ENCODE measurements at places on chromosomes 6 and 20.

DNA sequence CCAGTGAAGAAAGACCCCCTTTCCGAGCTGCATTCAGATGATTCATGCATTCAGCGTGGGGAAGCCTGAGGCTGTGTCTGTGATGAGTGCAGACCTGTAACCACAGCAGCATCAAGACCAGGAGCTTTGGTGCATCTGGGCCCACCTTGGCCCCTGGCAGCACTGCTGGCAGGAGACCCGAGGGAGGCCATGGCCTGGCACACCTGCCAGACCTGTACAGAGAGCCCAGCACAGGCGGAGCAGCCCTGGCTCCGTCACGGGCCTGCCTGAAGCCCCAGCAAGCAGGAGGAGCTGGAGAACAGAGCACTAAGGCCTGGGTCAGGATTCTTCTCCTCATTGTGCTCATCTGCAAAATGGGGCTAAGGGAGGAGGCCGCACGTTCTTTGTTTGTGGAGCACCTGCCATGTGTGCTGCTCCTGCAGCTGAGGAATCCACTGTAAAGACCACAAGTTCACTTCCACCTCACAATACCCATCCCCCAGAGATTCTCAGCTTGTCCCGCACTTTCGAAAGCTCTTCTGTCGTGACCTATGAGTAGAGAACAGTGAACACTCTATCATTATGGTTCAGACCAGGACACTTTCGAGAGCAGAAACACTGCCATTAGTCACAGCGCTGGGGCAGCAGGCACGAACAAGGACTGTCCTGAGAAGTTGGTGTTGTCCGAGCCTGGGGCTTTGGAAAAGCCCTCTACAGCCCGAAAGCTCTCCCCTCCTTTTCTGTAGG is 144.4 kb upstream of the CST7 start:
- no peak for DNase-seq

- no peak for DNase-seq
Observed at GRCh38 chr6:56475736-56476457, 166.8 kb downstream of the DST start.

- no peak for DNase-seq
Observed at GRCh38 chr6:148925701-148926100, 178.9 kb downstream of the UST start.

DNA sequence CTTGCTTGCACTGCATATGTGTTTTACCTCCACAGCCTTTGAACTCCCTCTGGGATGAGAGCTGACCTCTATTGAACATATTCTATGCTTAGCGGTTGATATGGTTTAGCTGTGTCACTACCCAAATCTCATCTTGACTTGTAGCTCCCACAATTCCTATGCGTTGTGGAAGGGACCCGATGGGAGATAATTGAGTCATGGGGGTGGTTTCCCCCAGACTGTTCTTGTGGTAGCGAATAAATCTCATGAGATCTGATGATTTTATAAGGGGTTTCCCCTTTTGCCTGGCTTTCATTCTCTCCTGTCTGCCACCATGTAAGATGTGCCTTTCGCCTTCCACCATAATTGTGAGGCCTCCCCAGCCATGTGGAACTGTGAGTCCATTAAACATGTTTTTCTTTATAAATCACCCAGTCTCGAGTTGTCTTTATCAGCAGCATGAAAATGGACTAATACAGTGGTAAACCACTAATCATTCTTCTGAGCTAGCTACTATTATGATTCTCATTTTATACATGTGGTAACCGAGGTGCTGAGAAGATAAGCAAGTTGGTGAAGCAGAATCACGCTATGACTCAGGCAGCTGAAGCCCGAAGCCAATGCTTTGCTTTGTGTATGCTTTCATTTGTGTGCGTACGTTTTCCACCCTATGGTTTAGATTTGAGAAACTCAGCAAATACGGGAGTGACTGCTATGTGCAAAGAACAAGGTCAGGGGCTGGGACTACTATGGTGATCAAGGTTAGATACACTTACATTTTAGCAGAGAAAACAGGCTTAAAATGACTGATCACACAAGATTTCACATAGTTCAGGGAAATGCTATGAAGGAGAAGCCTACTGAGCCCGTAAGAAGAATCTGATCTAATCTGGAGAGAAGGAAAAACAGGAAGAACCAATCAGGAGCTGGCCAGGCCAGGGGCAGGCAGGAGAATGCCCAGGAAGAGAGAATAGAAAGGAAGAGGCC is 363.5 kb downstream of the ESR1 start:
- DNase-seq: no peak

DNA sequence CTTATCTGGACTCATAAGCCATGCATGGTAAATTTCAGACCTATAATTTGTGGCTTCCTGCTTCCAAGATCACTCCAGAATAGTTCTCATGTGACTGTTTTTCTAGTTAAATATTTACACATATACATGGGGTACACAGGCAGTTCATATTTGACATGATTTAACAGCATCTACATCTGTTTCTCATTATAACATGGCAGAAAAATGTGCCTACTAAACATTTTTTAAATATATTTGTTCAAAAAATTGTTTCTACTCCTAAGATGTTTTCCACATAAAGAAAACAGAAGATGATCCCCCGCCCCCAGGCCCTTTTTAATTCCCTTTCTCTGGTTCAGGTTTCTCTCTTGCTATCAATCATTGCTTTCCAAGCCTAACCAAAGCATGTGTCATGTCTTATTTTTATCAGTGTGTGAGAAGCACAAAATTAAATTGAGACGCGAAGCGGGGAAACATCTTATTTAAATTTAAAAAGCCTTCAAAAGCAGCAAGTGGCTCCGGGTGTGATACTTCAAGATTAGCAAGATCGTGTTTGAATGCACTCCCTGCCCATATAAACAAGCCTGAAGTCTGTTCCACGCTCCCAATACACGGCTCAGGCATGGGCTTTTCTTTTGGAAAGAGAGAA is 37.3 kb downstream of the IPCEF1 start:
- no peak for DNase-seq

DNA sequence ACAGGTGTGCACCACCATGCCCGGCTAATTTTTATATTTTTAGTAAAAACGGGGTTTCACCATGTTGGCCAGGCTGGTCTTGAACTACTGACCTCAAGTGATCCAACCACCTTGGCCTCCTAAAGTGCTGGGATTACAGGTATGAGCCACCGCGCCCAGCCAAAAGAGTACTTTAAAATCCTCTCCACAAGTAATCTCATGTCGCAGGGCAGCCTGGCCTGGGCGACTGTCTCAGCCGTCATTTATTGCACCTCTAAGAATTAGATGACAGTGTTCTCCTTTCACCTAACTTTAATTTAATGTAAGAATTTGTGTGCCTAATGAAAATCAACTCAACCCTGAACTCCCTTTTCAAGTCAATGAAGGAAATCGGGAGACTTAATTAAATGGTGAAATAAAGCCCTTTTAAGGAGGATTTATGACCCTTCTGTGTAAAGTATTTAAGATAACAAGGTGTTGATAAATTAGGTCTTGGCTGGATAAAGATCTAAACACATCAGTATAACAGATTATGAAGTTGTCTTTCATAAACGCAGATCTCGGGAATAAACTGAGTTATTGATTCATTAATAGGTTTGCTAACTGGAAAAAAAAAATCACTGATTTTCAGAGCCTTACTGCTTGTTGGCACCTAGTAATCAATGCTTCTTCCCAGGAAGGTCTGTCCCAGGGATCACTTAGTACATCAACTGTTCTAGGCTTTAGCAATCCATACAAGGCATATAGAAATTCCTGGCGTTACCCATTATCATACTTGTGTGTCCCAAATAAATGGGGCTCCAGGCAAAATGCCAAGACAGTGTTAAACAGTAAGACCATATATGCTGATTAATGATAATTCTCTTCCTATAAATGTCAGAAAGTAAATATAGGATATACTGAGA is 209.3 kb downstream of the GMDS start:
- no peak for DNase-seq

DNA sequence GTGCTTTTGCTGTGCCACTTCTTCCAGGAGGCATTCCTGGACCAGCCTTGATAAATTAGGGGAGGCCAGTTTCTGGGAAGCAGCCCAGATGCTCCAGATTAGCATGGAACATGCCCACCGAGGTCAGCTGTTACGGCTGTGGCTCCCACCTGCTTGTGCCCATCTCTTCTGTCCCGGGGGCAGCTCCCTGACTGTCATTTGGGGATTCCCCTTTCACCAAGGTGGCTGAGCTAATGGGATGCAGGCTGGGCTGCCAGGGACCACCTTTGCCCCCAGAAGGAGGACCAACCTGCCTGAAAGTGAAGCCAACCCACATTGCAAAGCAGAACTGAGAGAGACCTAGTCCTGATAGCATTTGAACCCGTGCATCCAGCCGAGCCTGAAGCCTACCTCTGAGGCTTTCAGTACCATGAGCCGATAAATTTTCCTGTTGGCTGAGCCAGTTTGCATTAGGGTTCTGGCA is 85.3 kb downstream of the PTPN1 start:
- DNase-seq: no peak

DNA sequence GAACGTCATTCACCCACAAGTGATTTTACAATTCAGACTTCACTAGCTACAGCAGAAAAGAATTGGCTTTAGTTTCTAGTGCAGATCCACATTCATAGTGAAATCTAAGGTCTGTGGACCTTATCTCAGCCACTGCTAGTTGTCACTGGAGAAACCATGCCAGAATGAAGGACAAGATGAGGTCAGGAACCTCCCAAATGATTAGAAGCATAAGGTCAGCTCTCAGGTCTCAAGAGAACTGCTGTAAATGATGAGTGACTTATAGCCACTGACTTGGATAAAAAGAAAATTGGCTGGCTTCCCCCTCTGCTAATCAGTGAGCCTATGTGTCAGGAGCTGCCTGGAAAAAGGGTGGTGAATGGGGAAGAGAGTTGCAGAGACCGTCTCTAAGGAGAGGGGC is 265.3 kb upstream of the BMP2 start:
- DNase-seq: no peak

DNA sequence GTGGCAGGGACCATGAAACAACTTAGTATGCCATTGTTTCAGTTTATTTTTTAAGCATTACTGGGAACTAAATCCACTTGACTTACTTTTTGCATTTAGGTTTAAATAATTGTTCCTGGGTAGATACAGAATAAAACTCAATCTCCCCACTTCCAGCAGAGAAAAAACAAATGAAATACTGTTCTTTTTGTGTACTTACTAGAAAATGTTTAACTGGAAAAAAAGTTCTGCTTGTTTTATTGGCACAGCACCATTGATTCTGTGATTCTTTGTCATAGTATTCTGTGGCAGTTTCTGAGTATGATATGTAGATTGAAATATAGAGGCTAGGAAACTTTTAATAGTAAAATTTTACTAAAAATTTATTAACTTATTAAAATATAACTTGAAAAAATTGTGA is 10.2 kb downstream of the ASXL1 start:
- no peak for DNase-seq

- no peak for DNase-seq
Observed at GRCh38 chr6:88840289-88840688, 123.1 kb downstream of the RNGTT start.

DNA sequence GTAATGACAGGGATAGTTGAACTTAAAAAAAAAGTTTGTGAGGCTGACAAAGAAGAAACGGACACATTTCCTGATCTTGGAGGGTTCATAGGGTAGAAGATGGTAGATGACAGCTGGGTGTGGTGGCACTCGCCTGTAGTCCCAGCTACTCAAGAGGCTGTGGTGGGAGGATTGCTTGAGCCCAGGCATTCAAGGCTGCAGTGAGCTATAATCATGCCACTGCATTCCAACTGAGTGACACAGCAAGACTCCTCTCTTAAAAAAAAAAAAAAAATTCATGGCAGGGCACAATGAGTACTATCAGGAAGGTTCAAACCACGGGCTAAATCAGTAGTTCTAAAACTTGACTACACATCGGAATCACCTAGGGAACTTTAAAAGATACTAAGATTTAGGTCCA is 2.0 kb upstream of the MICA start:
- DNase-seq: peak; percentile 62

- DNase-seq: no peak
Observed at GRCh38 chr6:158850807-158851115, 31.6 kb upstream of the EZR start.

GRCh38 chr20:61159957-61160686 is 91.9 kb upstream of the CDH4 start:
- DNase-seq: no peak

GRCh38 chr20:4434681-4435080 is 287.0 kb upstream of the PRND start:
- no peak for DNase-seq

- DNase-seq: peak; percentile 44
Observed at GRCh38 chr20:4513720-4514119, 208.0 kb upstream of the PRND start.

DNA sequence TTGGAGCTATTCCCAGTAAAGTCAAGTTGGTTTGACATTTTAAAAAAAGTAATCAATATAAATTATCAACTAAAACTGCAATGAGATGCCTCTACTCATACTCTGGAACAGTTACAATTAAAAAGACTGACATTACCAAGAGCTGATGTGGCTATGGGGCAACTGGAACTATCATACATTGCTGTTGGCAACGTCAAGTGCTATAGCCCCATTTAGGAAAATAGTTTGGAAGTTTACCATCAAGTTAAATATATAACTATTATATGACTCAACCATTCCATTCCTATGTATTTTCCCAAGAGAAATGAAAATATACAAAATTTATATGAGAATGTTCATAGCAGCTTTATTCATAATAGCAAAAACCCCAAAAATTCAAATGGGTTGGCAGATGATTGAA is 111.4 kb upstream of the HDGFL1 start:
- DNase-seq: no peak

GRCh38 chr6:33075208-33075567 is 602 bp upstream of the HLA-DPB1 start:
- no peak for DNase-seq

DNA sequence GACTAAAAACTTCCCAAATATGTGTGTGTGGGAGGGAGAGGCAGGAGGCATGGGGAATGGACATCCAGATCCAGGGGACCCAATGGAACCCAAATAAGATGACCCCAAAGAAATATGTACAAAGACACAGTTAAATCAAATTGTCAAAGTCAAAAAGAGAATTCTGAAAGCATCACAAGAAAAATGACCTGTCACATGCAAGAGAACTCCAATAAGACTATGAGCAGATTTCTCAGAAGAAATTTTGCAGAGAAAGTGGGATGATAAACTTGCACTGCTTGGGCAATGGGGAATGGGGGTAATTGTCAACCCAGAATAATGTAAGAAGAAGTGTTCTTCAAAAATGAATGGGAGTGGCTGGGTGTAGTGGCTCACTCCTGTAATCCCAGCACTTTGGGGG is 59.5 kb upstream of the PLN start:
- DNase-seq: no peak

GRCh38 chr20:58328836-58329235 is 19.3 kb downstream of the RAB22A start:
- no peak for DNase-seq

DNA sequence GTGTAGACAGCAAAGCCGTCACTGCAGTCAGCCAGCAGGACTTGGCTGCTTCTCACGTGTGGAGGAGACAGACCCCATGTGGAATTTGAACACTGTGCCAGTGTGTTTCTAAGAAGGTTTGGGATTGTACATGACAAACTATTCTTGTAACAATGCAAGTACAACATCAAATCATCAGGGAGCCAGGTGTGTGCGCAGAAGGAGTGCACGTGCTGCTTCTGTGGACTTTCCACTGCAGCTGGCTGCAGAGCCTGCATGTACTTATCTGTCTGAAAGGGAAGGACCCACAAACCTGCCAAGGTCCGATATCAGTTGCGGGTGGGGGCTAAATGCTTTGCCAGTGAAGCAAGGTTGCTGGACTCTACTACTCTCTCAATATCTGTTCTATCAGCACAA is 211.6 kb downstream of the WDR27 start:
- no peak for DNase-seq

Data from SW480 (cell line).